ENCODE measurements at places on chromosomes 11 and 22. TPM values are rescaled to one million over a fixed set of nuclear protein-coding genes. Genes with fewer than 3 reads are reported as not detected.

The STK33 gene
- 3.7 TPM for total RNA-seq

The OR4D5 gene
- not detected for total RNA-seq

The ACR gene
- total RNA-seq: not detected

The FGF3 gene
- not detected for total RNA-seq

The C22orf42 gene
- total RNA-seq: not detected

The TMEM121B gene
- total RNA-seq: 0.18 TPM

The SERHL2 gene
- total RNA-seq: 2.4 TPM

The HSPB2 gene
- total RNA-seq: not detected

The CSF2RB gene
- total RNA-seq: 1.4 TPM

The BIK gene
- total RNA-seq: 1.7 TPM

The NUDT8 gene
- total RNA-seq: 18.6 TPM

The CRYBB2 gene
- not detected for total RNA-seq

The WBP2NL gene
- 1.1 TPM for total RNA-seq

The MUC5B gene
- not detected for total RNA-seq

The LUZP2 gene
- not detected for total RNA-seq

The CARD10 gene
- 0.31 TPM for total RNA-seq

The ADAMTS15 gene
- 0.05 TPM for total RNA-seq

The SYT7 gene
- total RNA-seq: not detected

The MMP11 gene
- 0.55 TPM for total RNA-seq

The CSRP3 gene
- total RNA-seq: not detected

The WNT7B gene
- not detected for total RNA-seq

The OR5P2 gene
- total RNA-seq: not detected

The ANO9 gene
- total RNA-seq: 72.6 TPM

The KIRREL3 gene
- not detected for total RNA-seq

The BIRC3 gene
- 12.9 TPM for total RNA-seq

The KRTAP5-8 gene
- not detected for total RNA-seq

The HSPA8 gene
- 2,408 TPM for total RNA-seq

The TRIM21 gene
- total RNA-seq: 56.3 TPM

The TMEM179B gene
- 40.8 TPM for total RNA-seq

The MGAT3 gene
- 10.0 TPM for total RNA-seq

The C11orf86 gene
- not detected for total RNA-seq

The CBLIF gene
- total RNA-seq: not detected

The MUC5AC gene
- total RNA-seq: not detected

The SCARF2 gene
- total RNA-seq: 0.76 TPM

The KDM4E gene
- total RNA-seq: not detected

The TRIM29 gene
- total RNA-seq: not detected

The OR51B2 gene
- total RNA-seq: not detected

The KRTAP5-9 gene
- total RNA-seq: not detected

The OR52N4 gene
- total RNA-seq: 0.71 TPM

The OR2D2 gene
- total RNA-seq: not detected

The CCDC73 gene
- total RNA-seq: not detected

The SCN4B gene
- total RNA-seq: 0.05 TPM

The MYOD1 gene
- total RNA-seq: not detected

The DRG1 gene
- total RNA-seq: 84.0 TPM

The SOX10 gene
- total RNA-seq: not detected

The NXPE4 gene
- total RNA-seq: not detected

The GLYAT gene
- not detected for total RNA-seq

The PLAAT2 gene
- total RNA-seq: not detected

The KRTAP5-3 gene
- total RNA-seq: not detected

The MRGPRX3 gene
- total RNA-seq: not detected

The CCDC89 gene
- total RNA-seq: 0.63 TPM

The PGA5 gene
- not detected for total RNA-seq

The CSTF3 gene
- 26.5 TPM for total RNA-seq

The TPBGL gene
- total RNA-seq: not detected

The KRTAP5-7 gene
- total RNA-seq: not detected

The ABCG4 gene
- not detected for total RNA-seq

The DENND6B gene
- total RNA-seq: 6.0 TPM
